ENCODE measurements at places on chromosomes 7 and 10. TPM values are rescaled to one million over a fixed set of nuclear protein-coding genes. Genes with fewer than 3 reads are reported as not detected.

GRCh38 chr10:20694296-20694695 lies 202.8 kb downstream of the NEBL start:
- H3K4me3 ChIP-seq = no peak overlapping the region
- no peak overlapping the region for H3K27ac ChIP-seq
- no peaks in the 10 kb centered on the region for H3K27me3 ChIP-seq
- H3K36me3 ChIP-seq = no peaks in the 10 kb centered on the region
- no peak for DNase-seq
- no peaks in the 10 kb centered on the region for H3K4me1 ChIP-seq

DNA sequence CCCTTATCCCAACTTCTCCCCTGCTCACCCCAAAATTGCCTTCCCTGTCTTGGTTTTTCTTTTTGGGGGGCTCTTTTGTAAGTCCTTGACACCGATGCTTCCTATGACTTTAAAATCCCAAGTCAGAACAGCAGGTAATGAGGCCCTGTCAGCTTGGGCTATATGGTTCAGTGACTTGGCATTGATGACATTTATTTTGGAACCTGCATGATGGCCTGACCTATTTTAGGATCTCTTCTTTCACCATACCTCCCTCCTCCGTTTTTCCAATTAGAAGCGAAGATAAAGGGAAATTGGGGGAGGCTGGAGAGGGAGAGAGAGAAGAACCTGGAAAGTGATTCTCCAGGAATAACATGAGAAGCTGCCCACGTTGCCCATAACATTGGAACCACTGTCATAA lies 424.9 kb upstream of the AUTS2 start:
- no peaks in the 10 kb centered on the region for H3K4me1 ChIP-seq
- no peaks in the 10 kb centered on the region for H3K36me3 ChIP-seq
- DNase-seq = no peak
- H3K27ac ChIP-seq = no peak overlapping the region
- H3K4me3 ChIP-seq = no peak overlapping the region

DNA sequence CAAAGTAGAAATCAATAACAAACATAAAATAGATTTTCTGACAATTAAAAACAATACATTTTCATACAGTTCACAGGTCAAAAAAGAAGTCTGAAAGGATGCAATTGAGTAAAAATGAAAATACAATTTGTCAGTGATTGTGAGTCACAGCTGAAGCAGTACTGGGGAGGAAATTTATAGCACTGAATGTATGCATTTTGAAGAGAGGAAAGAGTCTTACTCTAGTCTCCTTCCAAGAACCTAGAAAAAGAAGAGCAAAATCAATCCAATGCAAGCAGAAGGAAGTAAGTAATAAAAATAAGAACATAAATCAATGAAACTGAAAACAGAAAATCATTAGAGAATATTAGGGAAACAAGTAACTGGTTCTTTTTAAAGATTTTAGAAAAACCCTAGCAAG lies 507.2 kb upstream of the IGFBP3 start:
- no peak overlapping the region for H3K27ac ChIP-seq
- no peaks in the 10 kb centered on the region for H3K27me3 ChIP-seq
- H3K4me3 ChIP-seq = no peak overlapping the region
- H3K4me1 ChIP-seq = no peaks in the 10 kb centered on the region

DNA sequence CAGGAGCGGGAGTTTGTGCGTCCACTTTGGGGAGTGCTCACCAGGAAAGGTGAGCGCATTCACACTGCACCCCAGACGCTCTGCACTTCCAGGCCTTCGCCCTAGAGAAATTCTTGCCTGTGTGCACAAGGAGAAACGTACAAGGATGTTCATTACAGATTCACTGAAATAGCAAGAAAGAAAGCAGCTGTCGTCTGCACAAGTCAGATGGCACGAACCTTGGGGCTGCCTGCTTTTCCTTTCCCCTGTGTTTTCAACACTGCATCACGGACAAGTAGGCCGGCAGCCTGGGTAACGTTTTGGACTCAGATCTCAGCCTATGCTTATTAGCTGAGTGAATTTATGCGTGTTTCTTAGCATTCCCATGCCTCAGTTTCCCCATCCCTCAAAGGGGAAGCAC lies 546.8 kb upstream of the FOXK1 start:
- no peak overlapping the region for H3K4me3 ChIP-seq
- no peaks in the 10 kb centered on the region for H3K27me3 ChIP-seq
- no peak for DNase-seq
- no peaks in the 10 kb centered on the region for H3K36me3 ChIP-seq
- no peaks in the 10 kb centered on the region for H3K4me1 ChIP-seq
- H3K27ac ChIP-seq = no peak overlapping the region

GRCh38 chr7:101594790-101595189 lies 34.3 kb downstream of the MYL10 start:
- H3K27me3 ChIP-seq = no peaks in the 10 kb centered on the region
- H3K27ac ChIP-seq = no peak overlapping the region
- no peak for DNase-seq
- H3K4me1 ChIP-seq = peaks cover 2% of the 10 kb centered on the region

CYP3A7 gene
- not detected for total RNA-seq

PPP1R17 gene
- not detected for total RNA-seq

UNCX gene
- not detected for total RNA-seq

- peaks cover 4% of the 10 kb centered on the region for H3K27me3 ChIP-seq
- H3K4me1 ChIP-seq = no peaks in the 10 kb centered on the region
- H3K36me3 ChIP-seq = no peaks in the 10 kb centered on the region
Observed at GRCh38 chr7:30734497-30734896, 17.4 kb upstream of the INMT start.

Data from prostate gland (tissue), 2 donors.